ENCODE measurements at places on chromosomes 2 and 18.
A peak's percentile ranks its signal among the peaks of the same experiment; 100 is the strongest.

DNA sequence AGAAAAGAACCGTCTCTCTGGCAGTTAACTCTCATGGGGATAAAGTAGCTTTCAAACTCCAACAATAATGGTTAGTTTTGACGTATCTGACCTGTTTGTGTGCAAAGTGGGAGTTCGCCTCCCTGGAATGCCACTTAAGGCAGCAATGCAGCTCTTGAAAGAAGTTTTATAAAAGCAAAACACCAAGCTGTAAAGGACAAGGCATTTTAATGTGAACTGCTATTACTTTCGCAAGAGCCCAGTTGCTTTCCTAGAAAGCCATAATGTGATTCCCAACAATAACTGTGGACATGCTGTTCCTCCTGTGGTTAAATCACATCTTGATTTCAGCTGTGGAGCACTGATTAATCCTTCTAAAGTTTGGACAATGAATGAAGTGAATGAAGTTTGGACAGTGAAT, 303.7 kb downstream of the PTPRM start:
- DNase-seq: no peak

DNA sequence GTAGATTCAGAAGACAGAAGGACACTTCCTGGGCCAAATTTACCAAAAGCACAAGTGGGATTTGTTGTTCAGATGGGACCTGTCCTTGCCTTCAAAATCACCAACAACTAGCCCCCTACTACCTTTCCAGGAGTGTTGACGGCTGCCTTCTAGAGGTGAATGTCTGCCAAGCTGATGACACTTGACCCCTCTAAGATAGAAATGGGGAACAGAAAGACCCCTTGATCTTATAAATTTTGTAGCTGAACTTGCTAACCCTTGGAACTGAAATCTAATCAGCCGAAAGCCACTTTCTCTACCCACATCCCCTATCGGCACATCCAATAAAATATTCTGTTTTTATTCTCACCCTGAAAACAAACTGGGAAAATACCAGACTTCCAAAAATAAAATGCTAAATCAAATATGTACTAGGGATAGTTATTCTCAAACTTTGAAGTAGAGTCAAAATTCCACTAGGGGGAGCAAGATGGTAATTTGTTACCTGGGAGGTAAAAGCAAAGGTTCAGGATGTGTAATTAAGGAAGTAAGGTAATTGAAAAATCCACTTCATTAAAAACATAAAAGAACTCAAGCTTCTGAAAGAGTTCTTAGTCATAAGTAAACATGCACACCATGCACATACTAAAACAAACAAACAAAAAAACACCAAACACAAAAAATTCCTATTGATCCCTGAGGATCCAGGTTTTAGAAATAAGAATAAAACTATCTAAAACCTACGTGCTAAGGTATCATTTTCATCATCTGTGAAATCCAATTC, 119.2 kb downstream of the ANKRD44 start:
- peak; percentile 49 for DNase-seq

GRCh38 chr2:129742415-129743180, 236.9 kb upstream of the RAB6C start:
- DNase-seq: no peak

DNA sequence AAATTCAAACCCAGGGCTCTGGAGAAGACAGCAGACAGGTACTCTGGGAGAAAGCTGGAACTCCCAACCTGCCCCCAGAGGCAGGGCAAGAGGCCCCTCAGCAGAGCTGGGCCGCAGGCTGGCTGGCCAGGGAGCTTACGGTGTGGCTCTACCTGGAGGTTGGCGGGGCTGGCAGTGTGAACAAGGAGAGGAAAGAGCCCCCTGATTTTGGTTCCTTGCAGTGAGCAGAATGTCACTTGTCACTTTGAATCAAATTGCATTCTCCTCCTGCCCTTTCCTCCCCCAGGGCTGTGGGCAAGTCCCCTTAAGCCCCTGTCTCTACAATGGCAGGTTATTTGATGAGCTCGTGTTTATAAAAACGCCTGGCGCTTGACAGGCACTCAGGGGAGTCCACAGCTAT, 32.6 kb downstream of the MYO7B start:
- DNase-seq: no peak

All from DMS79 (cell line).